H9 (cell line): ENCODE measurements at places on chromosomes 5 and 9. TPM values are rescaled to one million over a fixed set of nuclear protein-coding genes. Genes with fewer than 3 reads are reported as not detected.

The MGAT1 gene
- total RNA-seq, result 72.2 and 72.7 TPM in 2 replicates

The CDK5RAP2 gene
- 51.9 and 56.4 TPM in 2 replicates for total RNA-seq

The EXOSC2 gene
- total RNA-seq, result 92.0 and 94.5 TPM in 2 replicates

The KCNV2 gene
- total RNA-seq, result not detected in 2 replicates

- H3K4me1 ChIP-seq, result no peaks in the 10 kb centered on the region; the same call in 1 of the 2 replicates
- no peaks in the 10 kb centered on the region for H3K27me3 ChIP-seq
- no peak overlapping the region for H3K4me3 ChIP-seq
- no peaks in the 10 kb centered on the region for H3K36me3 ChIP-seq
Observed at GRCh38 chr9:129221233-129221632, 43.2 kb upstream of the IER5L start.

GRCh38 chr5:73030995-73031394 lies 75.2 kb downstream of the FCHO2 start:
- peaks cover 3% of the 10 kb centered on the region; the same call in 1 of the 2 replicates for H3K36me3 ChIP-seq
- H3K4me1 ChIP-seq, result no peaks in the 10 kb centered on the region; the same call in 1 of the 2 replicates
- H3K4me3 ChIP-seq, result peak overlapping the region; percentile 30; the same call in 1 of the 3 replicates

DNA sequence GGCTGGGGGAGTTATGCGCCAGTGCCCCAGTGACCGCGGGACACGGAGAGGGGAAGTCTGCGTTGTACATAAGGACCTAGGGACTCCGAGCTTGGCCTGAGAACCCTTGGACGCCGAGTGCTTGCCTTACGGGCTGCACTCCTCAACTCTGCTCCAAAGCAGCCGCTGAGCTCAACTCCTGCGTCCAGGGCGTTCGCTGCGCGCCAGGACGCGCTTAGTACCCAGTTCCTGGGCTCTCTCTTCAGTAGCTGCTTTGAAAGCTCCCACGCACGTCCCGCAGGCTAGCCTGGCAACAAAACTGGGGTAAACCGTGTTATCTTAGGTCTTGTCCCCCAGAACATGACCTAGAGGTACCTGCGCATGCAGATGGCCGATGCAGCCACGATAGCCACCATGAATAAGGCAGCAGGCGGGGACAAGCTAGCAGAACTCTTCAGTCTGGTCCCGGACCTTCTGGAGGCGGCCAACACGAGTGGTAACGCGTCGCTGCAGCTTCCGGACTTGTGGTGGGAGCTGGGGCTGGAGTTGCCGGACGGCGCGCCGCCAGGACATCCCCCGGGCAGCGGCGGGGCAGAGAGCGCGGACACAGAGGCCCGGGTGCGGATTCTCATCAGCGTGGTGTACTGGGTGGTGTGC lies at the start of gene RXFP3:
Gene RXFP3 (plus strand): TSS at position 6 of the 636 bp plus-strand sequence. CDS start 355 bp downstream, at position 361.
- peak within 1 kb of the TSS; percentile 82 for H3K4me3 ChIP-seq
- no peak for DNase-seq
- peaks cover 11% of the 10 kb centered on the region; the same call in 1 of the 2 replicates for H3K27me3 ChIP-seq
- no peaks in the 10 kb centered on the region for H3K4me1 ChIP-seq
- H3K36me3 ChIP-seq, result no peaks in the 10 kb centered on the region

DNA sequence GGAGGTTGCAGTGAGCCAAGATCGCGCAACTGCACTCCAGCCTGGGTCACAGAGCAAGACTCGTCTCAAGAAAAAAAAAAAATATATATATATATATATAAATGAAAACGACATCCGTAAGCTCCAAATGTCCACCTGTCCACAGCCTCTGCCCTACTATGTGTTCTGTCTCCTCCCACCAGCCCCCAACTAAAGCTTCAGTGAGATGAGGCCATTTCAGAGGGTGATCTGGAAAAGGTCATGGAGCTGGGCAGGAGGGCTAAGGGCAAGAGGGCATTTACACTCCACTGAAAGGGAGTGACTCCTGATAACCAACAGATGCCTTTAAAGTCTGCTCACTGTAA lies 2.4 kb downstream of the SPRY4 start:
- no peak overlapping the region for H3K27ac ChIP-seq
- H3K4me1 ChIP-seq, result peaks cover 5% of the 10 kb centered on the region; the same call in 1 of the 2 replicates
- DNase-seq, result no peak
- H3K36me3 ChIP-seq, result no peaks in the 10 kb centered on the region
- peak overlapping the region; percentile 99 for H3K4me3 ChIP-seq
- H3K27me3 ChIP-seq, result no peaks in the 10 kb centered on the region

- no peak overlapping the region for H3K4me3 ChIP-seq
- DNase-seq, result no peak
- H3K4me1 ChIP-seq, result no peaks in the 10 kb centered on the region; the same call in 1 of the 2 replicates
- H3K36me3 ChIP-seq, result peaks cover 24% of the 10 kb centered on the region
Observed at GRCh38 chr9:111668026-111668573, 6.7 kb downstream of the GNG10 start.

DNA sequence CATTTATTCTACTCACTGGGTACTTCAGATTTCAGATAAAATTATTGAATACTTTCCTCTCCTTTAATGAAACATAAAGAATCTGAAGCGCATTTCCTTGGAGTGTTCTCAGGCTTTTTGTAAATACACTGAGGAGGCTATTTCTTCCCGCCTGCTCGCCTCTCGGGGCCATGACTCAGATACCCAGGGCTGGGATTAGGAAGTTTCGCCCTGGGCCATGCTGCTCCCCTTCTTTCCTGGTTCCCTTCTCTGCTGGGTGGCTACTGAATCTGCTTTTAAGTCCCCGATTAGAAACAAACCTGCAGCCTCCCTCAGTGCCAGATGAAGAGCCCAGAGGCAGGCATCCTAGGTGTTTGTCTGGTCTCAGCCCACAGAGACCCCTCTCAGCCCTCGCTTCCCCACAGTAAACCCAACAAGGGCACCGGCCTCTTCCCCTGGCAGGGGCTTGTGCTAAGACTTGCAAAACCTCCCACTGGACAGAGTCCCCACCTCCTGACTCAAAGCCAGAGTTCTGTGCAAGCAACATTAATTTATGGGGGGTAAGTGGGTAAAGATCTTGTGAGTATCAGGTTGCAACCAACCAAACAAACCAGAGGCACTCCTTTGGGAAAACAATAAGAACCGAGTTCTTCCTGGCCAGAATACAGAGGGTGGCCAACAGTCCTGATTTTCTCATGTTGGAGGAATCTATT lies 30.7 kb upstream of the IRX1 start:
- no peaks in the 10 kb centered on the region for H3K27me3 ChIP-seq
- peaks cover 8% of the 10 kb centered on the region for H3K36me3 ChIP-seq
- no peak overlapping the region for H3K4me3 ChIP-seq
- H3K4me1 ChIP-seq, result no peaks in the 10 kb centered on the region

DNA sequence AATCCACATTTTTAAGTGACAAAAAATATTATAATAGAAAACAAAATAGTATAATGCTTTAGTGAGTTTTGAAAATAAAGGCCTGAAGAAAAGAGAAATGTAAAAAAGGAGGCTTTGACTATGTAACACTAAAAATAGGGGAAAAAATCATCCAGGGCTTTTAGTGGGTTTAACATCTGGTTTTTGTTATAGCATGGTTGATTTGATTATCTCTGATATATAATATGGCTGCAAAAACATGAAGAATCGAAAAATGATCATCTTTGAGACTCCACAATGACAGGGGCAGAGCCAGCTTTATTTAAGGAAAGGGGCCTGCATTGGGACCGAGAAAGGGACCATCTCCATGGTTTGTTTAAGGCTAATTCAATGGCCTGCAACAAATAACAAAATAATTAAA lies 393.8 kb downstream of the PLK2 start:
- no peaks in the 10 kb centered on the region for H3K27me3 ChIP-seq
- no peak overlapping the region for H3K4me3 ChIP-seq
- H3K4me1 ChIP-seq, result no peaks in the 10 kb centered on the region
- H3K27ac ChIP-seq, result no peak overlapping the region

DNA sequence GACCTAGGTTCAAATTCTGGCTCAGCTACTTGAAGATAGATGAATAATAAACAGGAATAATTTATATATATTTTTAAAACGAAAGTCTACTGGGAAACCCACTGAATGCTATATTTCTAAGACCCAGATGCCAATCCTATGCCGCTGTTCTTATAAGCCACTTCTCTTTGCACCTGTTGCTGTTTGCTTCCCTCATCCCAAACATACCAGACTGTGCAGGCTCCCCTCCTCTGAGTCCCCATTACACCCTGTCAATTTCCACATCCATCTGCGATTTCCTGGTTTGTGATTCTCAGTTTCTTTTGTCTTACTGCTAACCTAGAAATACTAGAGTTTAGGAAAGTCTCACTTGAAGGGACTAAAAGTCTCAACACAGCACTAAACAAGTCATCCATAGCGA lies 92.8 kb upstream of the CAST start:
- H3K4me1 ChIP-seq, result no peaks in the 10 kb centered on the region
- H3K27me3 ChIP-seq, result no peaks in the 10 kb centered on the region
- H3K27ac ChIP-seq, result no peak overlapping the region
- H3K36me3 ChIP-seq, result no peaks in the 10 kb centered on the region

- no peak for DNase-seq
- H3K4me1 ChIP-seq, result no peaks in the 10 kb centered on the region; the same call in 1 of the 2 replicates
- no peak overlapping the region for H3K4me3 ChIP-seq
- no peaks in the 10 kb centered on the region for H3K27me3 ChIP-seq
Observed at GRCh38 chr5:100667161-100667630, 132.0 kb downstream of the FAM174A start.

- H3K27ac ChIP-seq, result no peak overlapping the region
- no peaks in the 10 kb centered on the region; the same call in 2 of the 3 replicates for H3K36me3 ChIP-seq
- no peak for DNase-seq
Observed at GRCh38 chr9:4490705-4491625, 697 bp downstream of the SLC1A1 start.

DNA sequence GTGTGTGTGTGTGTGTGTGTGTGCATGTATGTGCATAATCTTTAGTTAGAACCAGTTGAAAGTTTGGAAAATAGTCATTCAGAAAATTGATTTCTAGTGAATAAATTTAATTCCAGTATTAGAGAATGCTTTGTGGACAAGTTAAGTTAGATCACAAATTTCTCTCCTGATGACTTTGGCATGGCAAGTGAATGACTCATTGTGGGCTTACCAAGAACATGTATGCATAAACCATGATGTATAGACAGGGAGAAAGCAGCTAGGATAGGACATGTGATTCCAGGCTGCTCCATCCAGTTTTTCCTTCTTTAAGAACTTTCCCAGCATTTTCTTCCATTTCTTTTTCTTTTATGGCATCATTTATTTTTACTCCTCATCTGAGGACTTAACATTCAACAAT lies 85.7 kb upstream of the SGCD start:
- H3K27me3 ChIP-seq, result no peaks in the 10 kb centered on the region
- H3K36me3 ChIP-seq, result 0 out of 3 replicates have a peak, but pooled peaks cover 2% of the 10 kb centered on the region
- no peaks in the 10 kb centered on the region for H3K4me1 ChIP-seq
- no peak overlapping the region for H3K27ac ChIP-seq

GRCh38 chr5:92518318-92518904 lies 1062.6 kb downstream of the NR2F1-AS1 start:
- no peak overlapping the region for H3K27ac ChIP-seq
- H3K27me3 ChIP-seq, result no peaks in the 10 kb centered on the region
- H3K36me3 ChIP-seq, result peaks cover 2% of the 10 kb centered on the region; the same call in 1 of the 3 replicates
- no peaks in the 10 kb centered on the region for H3K4me1 ChIP-seq

GRCh38 chr9:114094971-114095370 lies 4.1 kb downstream of the KIF12 start:
- H3K27ac ChIP-seq, result no peak overlapping the region
- DNase-seq, result no peak
- no peak overlapping the region for H3K4me3 ChIP-seq
- peaks cover 3% of the 10 kb centered on the region; the same call in 1 of the 2 replicates for H3K27me3 ChIP-seq
- 0 out of 2 replicates have a peak, but pooled peaks cover 2% of the 10 kb centered on the region for H3K4me1 ChIP-seq
- peaks cover 7% of the 10 kb centered on the region; the same call in 1 of the 2 replicates for H3K36me3 ChIP-seq

- H3K27ac ChIP-seq, result peak overlapping the region; percentile 5
- no peak overlapping the region; the same call in 1 of the 2 replicates for H3K4me3 ChIP-seq
- H3K4me1 ChIP-seq, result peaks cover 6% of the 10 kb centered on the region; the same call in 1 of the 2 replicates
Observed at GRCh38 chr9:129126749-129127618, 15.8 kb downstream of the PTPA start.

DNA sequence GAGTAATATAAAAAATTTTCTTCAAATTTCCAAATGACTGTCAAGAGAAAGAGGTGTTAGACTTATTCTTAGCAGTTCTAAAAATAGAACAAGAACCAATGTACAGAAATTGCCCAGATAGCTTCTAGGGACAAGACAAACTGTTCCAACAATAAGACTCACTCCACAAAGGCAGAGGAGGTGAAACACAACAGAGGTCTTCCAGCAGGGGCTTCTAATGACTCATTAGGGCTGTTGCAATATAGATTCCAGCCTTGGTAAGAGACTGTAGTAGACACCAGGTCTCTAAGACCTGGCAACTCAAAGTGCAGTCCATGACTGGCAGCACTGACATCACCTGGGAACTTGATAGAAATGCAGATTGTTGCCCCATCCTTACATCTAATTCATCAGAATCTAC lies 134.6 kb upstream of the VLDLR start:
- H3K4me1 ChIP-seq, result no peaks in the 10 kb centered on the region; the same call in 1 of the 2 replicates
- no peak overlapping the region for H3K27ac ChIP-seq
- H3K4me3 ChIP-seq, result no peak overlapping the region
- DNase-seq, result no peak

- no peak overlapping the region for H3K27ac ChIP-seq
- H3K36me3 ChIP-seq, result no peaks in the 10 kb centered on the region
- no peaks in the 10 kb centered on the region for H3K4me1 ChIP-seq
- no peaks in the 10 kb centered on the region; the same call in 1 of the 2 replicates for H3K27me3 ChIP-seq
- no peak overlapping the region for H3K4me3 ChIP-seq
Observed at GRCh38 chr9:36892279-36892678, 141.8 kb downstream of the PAX5 start.

DNA sequence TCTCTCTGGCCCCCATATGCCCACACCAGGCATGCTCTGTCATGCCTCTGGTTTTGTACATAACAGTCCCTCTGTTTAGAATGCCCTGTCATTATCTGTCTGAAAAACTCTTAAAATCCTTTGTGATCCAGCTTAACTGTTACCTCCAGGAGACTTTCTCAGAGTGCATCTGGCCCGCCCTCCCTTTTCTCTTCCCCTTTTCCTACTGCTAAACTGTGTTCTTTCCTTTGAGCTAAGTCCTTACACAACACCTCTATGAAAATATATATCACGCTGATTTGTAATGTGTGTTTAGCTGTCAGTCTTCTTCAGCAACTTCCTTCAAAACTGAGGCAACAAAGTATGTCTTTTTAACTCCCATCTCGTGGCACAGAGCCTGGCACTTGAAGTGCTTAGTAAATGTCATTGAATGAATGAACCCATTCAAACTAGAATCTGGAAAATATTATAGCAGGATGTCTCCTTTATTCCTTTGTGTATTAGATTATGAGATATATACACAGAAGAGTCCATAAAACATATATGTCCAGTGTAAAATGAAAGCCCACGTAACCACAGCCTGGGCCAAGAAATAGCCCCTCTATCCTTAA lies 166.2 kb upstream of the KLF9 start:
- no peaks in the 10 kb centered on the region; the same call in 1 of the 2 replicates for H3K27me3 ChIP-seq
- H3K4me3 ChIP-seq, result no peak overlapping the region
- no peak for DNase-seq
- no peaks in the 10 kb centered on the region for H3K36me3 ChIP-seq
- H3K4me1 ChIP-seq, result peaks cover 6% of the 10 kb centered on the region

DNA sequence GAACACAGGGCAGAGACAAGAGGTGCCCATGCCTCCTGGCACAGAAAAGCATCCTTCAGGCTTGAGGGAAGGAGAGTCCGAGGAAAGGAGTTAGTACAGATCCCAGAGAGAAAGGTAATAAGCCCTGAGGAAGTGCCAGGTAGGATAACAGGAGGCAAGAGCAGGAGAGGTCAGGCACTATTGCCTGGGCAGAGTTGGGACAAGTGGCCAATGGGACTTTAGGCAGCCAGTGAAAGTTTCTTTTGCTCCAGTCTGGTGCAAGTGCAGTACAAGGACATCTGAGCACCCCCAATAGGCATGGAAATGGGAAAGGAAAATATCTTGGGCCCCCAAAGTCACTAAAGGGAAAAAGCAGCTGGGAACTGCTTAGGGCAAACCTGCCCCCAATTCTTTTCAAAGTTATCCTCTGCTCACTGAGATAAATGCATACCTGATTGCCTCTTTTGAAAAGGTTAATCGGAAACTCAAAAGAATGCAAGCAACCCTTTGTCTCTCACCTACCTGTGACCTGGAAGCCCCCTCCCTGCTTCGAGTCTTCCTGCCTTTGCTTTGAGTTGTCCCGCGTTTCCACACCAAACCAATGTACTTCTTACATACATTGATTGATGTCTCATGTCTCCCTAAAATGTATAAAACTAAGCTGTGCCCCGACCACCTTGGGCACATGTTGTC lies 46.5 kb downstream of the ELOVL7 start:
- H3K4me3 ChIP-seq, result peak overlapping the region; percentile 58
- peak; percentile 57 for DNase-seq
- H3K27ac ChIP-seq, result no peak overlapping the region
- peaks cover 6% of the 10 kb centered on the region; the same call in 1 of the 2 replicates for H3K4me1 ChIP-seq
